Stimulated activated CD8-positive, alpha-beta memory T cell treated with anti-CD3 and anti-CD28 coated beads, Interleukin-4, amount 100 ng/mL, for 1 hour (primary cell): ENCODE measurements at places on chromosomes 4 and X.
A peak's percentile ranks its signal among the peaks of the same experiment; 100 is the strongest.

- no peak for DNase-seq
These were observed 126.9 kb upstream of the FAM9B start for GRCh38 chrX:9160698-9161329.

GRCh38 chrX:153463031-153463430 lies 7.3 kb downstream of the HAUS7 start:
- DNase-seq: no peak

- DNase-seq: no peak
These were observed 19.1 kb downstream of the CD99 start for GRCh38 chrX:2710041-2710840.

GRCh38 chr4:152021788-152022438 lies 261.1 kb upstream of the GATB start:
- DNase-seq: no peak

- DNase-seq: no peak
These were observed 74.9 kb downstream of the TBL1X start for GRCh38 chrX:9539605-9540387.

DNA sequence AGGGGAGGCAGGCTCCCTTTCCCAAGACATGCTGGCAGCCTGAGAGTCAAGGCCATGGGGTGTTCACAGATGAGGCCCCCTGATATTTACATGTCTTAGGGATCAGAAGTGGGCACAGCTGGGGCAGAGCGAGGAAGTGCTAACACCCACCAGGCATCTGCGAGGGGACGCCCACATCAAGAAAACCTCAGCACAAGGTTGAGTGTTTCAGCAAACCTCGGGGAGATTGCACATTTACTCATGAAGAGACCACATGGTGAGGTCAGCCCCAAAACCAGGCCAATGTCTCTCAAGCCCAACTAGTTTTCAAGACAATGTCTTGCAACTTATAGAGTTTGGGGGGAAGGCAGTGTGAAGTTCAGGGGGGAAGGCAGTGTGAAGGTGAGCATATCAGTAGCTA lies 55.2 kb downstream of the CLNK start:
- DNase-seq: no peak

DNA sequence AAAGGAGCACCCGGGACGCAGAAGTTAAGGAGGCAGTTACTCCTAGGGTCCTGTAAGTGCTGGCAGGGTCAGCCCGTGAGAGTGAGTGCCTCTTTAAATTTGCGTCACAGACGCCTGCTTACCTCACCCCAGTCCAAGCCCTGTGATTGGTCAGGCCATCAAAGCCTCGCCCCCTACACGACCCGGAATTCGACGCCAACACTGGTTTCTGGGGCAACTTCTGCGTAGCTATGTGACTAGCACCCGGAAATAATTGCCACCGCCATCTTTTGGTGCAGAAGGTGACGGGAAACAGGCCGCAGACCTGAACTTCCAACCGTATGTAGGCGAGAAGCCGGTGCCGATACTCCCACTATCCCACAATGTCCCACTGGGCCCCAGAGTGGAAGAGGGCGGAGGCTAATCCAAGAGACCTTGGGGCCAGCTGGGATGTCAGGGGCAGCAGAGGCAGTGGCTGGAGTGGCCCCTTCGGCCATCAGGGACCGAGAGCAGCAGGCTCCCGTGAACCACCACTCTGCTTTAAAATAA lies at the start of gene DDX53:
DDX53 (plus strand) TSS at position 265 of the 528 bp plus-strand sequence; CDS start at position 363, 98 bp downstream.
- DNase-seq: no peak

GRCh38 chr4:13872155-13872554 lies 244.6 kb upstream of the BOD1L1 start:
- DNase-seq: no peak

- DNase-seq: no peak
These were observed 863 bp upstream of the XPNPEP2 start for GRCh38 chrX:129737916-129738315.

DNA sequence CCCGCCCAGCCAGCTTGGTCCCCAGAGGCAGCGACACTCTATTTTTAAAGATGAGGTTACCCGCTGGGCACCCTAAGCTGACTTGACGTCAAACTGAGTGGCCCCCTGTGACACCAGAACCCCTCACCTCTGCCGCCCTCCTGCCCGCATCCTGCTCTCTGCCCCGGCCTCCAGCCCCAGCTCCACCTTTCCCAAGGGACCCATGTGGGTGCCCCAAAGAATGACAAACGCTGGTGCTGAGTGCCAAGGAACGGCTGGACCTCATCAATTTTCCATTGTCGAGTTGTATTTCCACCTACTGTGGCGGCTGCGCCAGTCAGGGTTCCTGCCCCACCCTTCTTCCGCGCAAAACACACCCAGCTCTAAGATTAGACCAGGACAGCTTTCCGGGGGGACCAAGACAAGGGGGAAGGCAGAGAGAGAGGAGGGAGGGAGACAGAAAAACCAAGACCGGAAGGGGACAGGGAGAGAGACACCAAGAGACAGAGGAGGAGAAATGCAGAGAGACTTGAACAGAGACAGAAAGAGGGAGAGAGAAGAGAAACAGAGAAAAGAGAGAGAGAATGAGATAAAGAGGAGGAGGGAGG lies 2.0 kb downstream of the PRKX start:
- peak; percentile 9 for DNase-seq
